ENCODE measurements at places on chromosomes 5 and 9. TPM values are rescaled to one million over a fixed set of nuclear protein-coding genes. Genes with fewer than 3 reads are reported as not detected.

Gene GFM2
- 67.7 TPM for total RNA-seq

Gene CDKN2B
- 1.3 TPM for total RNA-seq

Gene CNTNAP3B
- 1.2 TPM for total RNA-seq

Gene PRRX2
- total RNA-seq, result 0.18 TPM

Gene WHRN
- total RNA-seq, result 3.1 TPM

DNA sequence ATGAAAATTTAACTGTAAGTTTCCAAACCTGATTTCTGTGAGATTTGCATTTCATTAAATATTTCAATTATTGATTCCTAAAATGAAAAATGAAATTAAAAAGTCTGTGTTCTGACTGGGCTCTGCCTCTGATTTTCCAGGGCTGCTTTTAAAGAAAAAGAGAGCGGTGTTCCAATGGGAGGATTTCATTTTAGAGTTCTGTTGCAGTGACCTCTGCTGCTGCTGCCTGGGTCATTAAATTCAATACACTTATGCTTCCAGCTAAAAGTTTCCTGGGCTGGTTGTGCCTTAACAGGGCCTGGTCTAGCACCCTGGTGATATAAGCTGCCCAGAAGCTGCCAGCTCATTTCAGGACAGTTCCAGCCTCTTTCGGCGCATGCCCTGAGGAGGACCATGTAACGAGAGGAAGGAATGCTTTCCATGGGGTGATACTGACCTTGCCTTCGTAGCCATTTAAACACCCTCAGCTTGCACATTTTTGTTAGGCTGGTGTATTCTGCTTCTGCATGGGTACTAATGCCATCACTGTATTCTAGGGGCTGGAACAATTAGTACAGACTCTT, 93.3 kb downstream of the TMEM174 start:
- H3K36me3 ChIP-seq, result no peaks in the 10 kb centered on the region
- no peak overlapping the region for H3K4me3 ChIP-seq
- no peak overlapping the region for H3K27ac ChIP-seq
- no peaks in the 10 kb centered on the region for H3K27me3 ChIP-seq
- no peaks in the 10 kb centered on the region for H3K4me1 ChIP-seq

- no peaks in the 10 kb centered on the region for H3K27me3 ChIP-seq
- no peak overlapping the region for H3K4me3 ChIP-seq
- no peak overlapping the region for H3K27ac ChIP-seq
- DNase-seq, result peak; percentile 28
- H3K4me1 ChIP-seq, result no peaks in the 10 kb centered on the region
Measured at GRCh38 chr5:14557203-14557770, 24.3 kb upstream of the OTULINL start.

DNA sequence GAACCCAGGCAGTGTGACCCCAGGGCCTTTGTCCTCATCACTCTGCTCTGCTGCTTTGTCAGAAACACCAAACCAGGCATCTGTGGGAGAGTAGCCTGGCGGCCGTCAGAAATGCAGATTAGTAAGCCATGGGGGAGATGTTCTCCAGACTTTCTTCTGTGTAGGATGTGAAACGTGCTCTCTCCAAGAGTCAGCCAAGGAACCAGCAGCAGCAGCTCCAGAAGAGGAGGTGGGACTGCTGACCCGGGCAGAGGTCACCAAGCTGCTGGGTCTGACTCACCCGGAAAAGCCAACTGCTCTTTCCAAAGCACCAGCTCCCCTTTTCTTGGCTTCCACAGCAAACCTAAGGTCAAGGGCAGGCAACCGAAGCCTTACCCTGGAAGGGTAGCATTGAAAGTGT, 14.4 kb upstream of the ABLIM3 start:
- H3K36me3 ChIP-seq, result no peaks in the 10 kb centered on the region
- H3K27ac ChIP-seq, result no peak overlapping the region
- no peak overlapping the region for H3K4me3 ChIP-seq
- DNase-seq, result no peak

GRCh38 chr9:83956436-83957247, 23.4 kb downstream of the HNRNPK start:
- peak; percentile 53 for DNase-seq
- H3K4me1 ChIP-seq, result peaks cover 13% of the 10 kb centered on the region
- H3K27ac ChIP-seq, result peak overlapping the region; percentile 60
- H3K4me3 ChIP-seq, result peak overlapping the region; percentile 61
- H3K36me3 ChIP-seq, result no peaks in the 10 kb centered on the region

GRCh38 chr9:29800821-29801220, 2227.5 kb upstream of the C9orf72 start:
- H3K27me3 ChIP-seq, result no peaks in the 10 kb centered on the region
- no peaks in the 10 kb centered on the region for H3K4me1 ChIP-seq
- H3K27ac ChIP-seq, result no peak overlapping the region
- DNase-seq, result no peak
- H3K4me3 ChIP-seq, result no peak overlapping the region

Measured in SJCRH30 (cell line).